Neural crest cell (in vitro differentiated cells): ENCODE measurements at places on chromosomes 5 and 9.

GRCh38 chr9:120312031-120312430 is 267.9 kb downstream of the CDK5RAP2 start:
- no peak for DNase-seq

DNA sequence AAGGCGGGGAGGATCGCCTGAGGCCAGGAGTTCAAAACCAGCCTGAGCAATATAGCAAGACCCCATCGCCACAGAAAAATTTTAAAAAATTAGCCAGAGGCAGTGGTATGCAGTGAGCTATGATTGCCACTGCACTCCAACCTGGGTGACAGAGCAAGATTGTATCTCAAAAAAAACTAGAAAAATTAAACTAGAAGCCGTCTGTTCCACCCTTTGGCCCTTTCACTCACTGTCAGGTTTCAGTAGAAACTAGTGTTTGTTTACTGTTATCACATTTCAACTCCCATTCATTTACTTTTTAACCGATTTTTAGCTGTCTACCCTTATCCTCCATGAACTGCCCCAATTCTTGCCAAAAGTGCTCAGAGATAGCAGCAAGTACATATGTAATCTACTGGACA is 8.3 kb downstream of the UGCG start:
- no peak for DNase-seq

GRCh38 chr9:77099388-77099787 is 77.9 kb upstream of the VPS13A start:
- no peak for DNase-seq

DNA sequence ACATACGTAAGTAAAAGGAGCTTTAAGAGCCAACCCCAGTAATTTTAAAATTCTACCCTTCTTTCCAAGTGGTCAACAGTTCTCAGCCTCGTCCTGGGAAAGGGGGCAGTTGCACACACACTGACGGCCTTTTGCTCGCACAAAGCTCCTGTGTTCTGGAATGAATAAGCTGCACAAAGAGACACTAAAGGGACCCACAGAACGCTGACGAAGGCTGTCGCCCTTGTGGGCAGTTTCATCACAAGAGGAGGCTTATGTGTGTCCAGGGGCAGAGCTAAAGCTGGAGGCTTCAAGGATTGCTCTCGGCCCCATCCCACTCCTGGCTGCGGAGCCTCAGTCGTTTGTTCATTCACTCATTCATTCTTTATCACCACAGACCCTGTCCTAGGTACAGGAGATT is 67.0 kb upstream of the NEK6 start:
- peak; percentile 21 for DNase-seq

- no peak for DNase-seq
Observed at GRCh38 chr5:78903861-78904260, 81.2 kb downstream of the ARSB start.

DNA sequence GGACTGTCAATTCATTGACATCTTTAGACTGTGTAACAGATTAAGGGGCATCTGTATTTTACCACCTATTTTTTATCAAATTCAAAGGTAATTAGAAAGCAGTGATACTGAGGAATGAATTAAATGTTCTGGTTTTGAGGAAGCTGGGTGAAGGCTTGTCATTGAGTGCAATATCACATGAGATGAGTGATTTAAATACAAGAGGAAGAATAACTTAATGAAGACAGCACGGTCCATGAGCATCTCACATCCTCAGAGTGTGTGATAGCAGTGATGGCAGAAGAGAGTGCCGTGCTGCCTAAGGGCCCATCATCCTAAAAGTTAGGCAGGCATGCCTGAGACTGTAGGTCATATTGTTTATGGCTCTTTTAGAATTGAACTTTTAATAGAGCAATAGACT is 263.3 kb downstream of the MAST4 start:
- no peak for DNase-seq

DNA sequence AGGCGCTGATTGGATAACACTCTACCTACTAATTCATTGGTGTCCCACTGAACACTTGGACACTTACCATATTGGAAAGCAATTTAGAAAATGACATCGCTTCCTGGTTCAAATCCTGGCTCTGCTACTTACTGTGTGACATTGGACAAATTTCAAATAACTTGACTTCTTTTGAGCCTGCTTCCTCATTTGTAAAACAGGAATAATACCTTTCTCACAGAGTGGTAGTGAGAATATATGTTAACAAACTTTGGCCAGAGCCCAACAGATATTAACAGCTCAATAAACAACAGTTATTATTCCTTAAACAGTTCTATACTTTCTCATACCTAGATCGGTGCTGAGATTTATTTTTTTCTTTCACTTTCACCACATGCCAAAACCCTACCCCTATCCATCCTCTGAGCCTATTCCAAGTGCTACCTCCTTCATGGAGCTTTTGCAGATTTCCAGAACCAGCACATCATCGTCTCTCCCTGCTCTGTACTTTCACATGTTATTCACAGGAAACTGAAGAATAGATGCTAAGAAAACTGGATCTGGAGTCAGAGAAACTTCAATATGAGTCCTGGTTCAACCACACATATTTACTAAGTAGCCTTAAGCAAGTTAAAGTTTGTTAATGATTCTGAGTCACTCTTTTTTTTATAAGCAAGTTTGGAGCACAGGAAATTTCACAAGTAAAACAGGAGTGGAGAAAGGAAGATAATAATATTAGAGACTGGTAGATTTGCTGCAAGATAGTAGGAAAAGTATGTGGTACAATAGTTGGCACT is 92.3 kb downstream of the STRBP start:
- no peak for DNase-seq

DNA sequence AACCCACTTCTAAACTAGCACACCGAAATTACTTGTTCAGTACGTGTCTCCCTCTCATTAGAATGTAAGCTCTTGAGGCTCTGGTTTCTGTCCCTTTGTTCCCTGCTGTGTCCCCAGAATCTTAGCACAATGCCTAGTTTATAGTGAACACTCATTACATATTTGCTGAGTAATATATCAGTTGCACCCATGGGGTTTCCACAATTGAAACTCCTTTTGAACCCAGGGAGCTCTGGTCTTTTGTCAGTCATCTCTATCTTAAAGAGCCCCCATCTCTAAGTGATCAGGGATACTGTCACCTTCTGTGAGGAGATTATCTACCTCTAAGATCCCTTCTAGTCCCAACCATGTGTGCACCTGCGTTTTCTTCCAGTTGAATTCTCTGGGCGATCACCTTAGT is 12.8 kb downstream of the CAMK4 start:
- no peak for DNase-seq

DNA sequence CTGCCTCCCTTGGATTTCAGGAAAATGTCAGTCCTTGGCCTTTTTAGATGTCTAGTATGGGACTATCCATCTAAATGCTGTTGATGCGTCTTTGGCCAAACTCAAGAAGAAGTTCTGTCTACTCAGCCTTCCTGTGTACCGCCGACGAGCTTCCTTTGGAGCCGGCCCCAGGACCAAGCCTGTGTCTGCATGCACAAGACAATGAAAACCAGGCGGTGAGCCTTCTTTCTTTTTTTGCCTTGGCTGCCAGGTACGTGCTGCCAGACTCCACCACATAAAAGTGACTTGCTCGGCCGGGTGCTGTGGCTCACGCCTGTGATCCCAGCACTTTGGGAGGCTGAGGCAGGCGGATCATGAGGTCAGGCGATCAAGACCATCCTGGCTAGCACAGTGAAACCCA is 6.0 kb upstream of the NEURL1B start:
- no peak for DNase-seq

GRCh38 chr5:100634937-100635534 is 99.9 kb downstream of the FAM174A start:
- DNase-seq = no peak

- DNase-seq = no peak
Observed at GRCh38 chr5:96408841-96409538, 24.1 kb downstream of the PCSK1 start.

GRCh38 chr9:1337169-1337568 is 287.0 kb downstream of the DMRT2 start:
- no peak for DNase-seq

GRCh38 chr9:135321580-135321979 is 158.0 kb upstream of the PPP1R26 start:
- peak; percentile 0 for DNase-seq

GRCh38 chr5:158202801-158203200 is 343.9 kb upstream of the CLINT1 start:
- no peak for DNase-seq
